Stimulated activated CD8-positive, alpha-beta memory T cell treated with anti-CD3 and anti-CD28 coated beads, Interleukin-4, amount 100 ng/mL, for 1 hour (primary cell): ENCODE measurements at places on chromosomes 4 and X.

- DNase-seq, result peak; percentile 1
Measured at GRCh38 chr4:54322818-54323417, 93.8 kb downstream of the PDGFRA start.

DNA sequence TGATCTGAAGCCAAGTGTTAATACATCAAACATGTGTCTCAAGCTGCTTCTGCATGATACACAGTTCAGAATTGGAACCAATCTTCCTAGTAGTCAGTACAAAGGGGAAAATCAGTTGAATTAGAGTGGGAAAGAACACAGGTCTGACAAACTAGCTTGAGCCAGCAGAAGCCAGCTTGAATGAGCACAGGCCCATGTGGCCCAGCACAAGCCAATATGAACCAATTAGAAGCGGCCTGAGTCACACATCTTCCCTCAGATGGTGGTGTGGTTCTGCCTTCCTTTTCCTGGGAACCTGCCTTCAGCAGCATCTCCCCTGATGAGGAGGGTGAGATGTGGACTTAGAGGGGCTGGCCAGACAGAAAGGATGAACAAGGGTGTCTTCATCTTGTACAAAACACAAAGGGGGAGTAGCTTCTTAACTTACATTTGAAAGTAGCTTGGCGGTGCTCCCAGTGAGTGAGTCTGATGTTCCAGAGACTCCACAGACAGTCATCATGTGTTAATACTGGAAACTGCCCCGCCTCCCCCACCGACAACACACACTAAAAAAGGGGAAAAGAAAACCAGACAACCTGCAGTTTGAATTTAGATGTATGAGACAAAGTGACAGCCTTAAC lies 72.0 kb downstream of the FRMPD4 start:
- no peak for DNase-seq

GRCh38 chrX:41419082-41419481 lies 28.1 kb upstream of the NYX start:
- DNase-seq, result no peak

DNA sequence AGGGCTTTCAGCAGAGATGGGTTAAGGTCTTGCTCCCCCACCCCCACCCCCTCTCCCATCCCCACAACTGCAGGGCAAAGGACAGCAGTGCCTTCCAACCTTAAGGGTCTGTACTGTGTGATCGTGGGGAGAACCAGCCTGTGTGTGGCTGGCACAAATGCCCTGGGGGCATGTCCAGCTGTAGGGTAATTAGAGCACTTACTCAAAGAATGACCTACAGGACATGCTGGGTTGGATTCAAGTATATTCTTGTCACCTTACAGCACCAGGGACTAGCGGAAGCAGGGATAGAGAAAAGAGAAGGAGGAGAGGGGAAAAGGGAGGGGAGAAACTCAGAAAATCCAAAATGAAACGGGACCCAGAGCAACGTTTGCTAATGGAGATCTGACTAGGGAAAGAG lies 191.3 kb upstream of the GATB start:
- DNase-seq, result no peak

DNA sequence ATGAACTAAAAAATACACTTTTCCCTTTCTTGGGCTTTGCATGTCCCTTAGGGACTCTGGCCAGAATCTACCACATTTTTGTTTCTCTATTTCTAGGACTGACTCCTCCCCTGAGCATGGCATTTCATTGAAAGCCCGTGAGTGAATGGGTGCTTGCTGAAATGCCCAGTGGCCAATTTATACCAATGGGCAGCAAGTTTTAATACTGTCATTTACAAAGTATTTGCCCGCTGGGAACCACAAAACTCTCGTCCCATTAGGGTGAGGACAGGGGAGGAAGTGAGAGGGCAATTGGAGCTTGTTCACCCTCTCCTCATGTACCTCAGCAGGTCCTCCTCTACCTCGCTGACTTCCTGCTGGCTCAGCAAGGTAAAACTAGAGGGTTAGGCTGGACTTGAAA lies 1.1 kb downstream of the SRPX2 start:
- DNase-seq, result no peak

DNA sequence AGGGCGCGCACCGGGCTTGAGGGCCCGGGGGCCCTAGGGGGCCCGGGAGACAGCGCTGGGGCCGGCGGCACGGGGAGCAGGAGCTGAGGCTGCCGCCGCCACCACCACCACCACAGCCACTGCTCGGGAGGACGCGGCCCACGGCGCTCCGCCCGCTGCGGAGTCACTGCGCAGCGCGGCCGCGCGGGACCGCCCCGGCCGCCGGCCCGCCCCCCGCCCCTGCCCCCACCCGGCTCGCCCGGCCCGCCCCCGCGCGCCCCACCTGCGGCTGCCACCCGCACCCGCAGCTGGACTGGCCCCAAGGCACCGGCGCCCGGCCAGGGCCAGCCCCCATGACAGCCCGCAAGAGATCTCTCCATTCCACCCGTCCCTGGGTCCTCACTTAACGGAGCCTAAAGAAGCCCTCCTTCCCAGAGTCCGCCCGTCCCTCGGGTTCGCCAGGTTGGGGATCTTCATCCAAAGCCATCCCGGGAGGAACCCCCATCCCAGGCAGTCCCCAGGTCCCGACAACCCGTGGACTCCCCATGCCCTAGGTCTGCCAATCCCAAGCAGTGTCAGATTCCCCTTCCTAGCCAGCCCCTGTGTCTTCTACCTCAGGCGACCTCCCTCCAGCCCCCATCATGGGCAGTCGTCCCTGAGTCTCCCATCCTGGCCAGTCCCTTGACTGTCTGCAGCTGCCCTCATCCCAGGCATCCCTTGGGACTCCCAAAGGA lies 40.0 kb upstream of the IQSEC2 start:
- DNase-seq, result no peak

DNA sequence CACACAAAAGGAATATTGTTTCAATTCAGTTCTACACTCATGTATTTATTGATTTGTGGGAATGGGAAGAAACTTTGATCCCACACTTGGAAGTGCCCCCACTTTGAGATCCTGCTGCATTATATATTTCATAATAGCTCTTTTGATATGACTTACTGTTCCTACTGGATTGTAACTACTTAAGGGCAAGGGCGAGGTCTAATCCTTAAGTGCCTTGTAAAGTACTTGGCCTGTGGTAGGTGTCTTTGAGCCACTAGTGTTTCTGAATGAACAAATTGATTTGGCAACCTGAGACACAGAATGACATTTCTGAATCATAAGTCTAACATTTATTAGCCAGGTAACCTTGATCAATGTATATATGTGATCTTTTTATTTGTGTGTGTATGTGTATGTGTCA lies 767.2 kb downstream of the RAB28 start:
- DNase-seq, result no peak

DNA sequence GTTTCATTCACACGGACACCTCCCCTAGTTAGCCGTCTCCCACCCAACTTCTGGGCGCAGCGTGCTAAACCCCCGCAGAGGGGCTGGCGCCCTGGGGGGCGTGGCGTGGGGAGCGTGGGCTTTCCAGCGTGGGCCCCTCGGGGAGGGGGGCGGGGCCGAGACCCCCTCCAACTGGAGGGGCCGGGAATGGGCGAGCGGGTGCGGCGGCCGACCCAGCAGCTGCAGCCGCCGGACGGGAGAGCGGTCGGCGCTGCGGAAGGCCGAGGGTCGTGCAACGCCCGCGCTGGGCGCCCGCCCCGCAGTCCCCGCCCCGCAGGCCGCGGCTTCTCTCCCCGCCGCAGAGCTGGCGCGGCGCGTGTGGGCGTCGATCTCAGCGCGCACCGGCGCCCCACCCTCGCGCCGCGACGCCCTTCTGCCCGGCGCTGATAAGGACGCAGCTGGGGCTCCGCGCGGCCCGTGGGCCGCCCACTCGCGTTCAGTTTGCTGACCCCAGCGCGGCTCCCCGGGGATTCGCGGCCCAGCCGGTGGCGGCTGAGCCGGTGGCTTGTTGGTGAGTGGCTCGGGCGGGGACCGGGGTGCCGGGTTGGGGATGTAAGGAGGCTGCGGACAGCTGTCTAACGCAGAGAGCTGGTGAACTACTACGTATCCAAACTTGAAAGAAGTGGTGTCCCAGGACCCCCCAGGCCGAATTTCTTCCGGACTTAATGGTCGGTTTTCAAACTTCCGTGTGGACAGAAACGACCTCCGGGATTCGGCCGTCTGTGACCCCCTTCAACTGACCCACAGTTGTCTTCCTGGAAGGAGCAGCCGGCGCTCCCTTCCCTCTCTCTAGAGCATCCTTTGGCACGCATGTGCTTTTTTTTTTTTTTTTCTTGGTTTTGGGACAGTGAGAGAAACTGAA lies 1.5 kb downstream of the FHDC1 start:
- DNase-seq, result no peak

- peak; percentile 34 for DNase-seq
Measured at GRCh38 chrX:44343412-44344141, at the start of gene EFHC2. TSS of gene EFHC2 (minus strand) at chrX:44343672. CDS start at chrX:44343588, 84 bp downstream.

- DNase-seq, result no peak
Measured at GRCh38 chrX:103730147-103730795, 19.6 kb downstream of the TMEM31 start.

DNA sequence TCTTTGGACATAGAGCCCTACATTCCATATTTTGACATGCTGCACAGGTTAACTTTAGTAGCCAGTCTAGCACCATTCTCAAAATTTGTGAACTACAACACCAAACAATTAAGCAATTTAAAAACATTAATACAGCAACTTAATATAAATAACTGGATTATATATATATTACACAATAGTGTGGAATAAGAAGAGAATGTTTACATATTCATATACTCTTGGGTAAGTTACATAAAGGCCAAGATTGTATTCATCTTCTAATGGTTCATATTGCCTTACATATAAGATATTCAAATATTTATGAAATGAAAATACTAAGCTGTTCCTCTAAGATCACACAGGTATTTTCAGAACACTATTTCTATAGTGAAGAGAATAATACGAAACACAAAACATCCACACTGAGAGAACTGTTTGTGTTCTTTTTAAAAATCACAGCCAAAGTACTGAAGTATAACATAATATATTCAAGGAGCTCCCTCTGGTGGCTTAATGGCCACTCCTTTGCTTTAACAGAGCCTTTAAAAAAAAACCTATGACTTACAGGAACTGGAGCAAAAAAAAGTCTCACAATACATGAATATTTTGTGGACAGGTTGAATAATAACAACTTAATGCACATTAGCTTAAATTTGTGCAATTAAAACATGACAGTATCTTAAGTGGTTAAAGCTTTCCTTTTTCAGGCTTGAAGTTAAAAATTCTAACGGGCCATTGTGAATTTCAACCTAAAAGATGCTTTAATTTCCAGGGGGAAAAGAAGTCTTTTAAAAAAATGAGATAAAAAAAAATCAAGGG lies 46.2 kb downstream of the NEK1 start:
- no peak for DNase-seq

DNA sequence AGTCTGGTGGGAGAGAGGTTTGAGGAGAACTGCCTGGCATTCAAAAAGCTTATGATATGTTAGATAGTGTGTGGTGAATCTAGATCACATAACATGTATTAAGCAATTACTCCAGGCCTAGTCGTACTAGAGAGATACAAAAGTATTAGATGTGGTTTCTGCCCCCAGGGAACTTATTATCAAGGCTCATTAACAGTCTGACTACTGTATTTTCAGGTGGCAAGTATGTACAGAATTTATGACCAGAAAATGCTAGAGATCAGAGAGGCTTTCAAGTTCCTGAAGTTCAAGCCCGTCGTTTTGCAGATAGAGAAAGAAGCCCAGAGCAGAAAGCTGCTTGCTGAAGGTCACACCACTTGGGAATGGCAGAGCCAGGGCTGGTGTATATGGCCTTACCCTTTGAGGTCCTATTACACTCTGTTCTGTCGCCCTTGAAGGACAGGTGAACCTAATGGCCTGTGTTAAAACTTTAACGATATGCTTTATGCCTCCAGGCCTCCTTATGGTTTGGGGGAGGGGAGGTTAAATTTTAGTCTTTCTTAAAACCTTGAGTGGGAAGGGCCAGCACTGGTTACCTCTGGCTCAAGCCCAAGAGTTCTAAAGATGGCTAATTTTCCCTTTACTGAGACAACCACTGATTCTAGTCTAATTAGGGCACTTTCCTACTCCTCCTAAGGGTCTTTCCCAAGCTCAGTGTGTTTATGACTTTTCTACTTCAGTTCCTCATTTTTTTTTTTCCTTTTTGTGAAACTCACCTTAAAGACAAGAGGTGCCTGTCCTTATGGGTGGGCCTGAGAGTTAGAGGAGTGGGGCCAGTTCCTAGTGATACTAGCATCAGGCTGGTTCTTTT lies 19.9 kb downstream of the TMEM164 start:
- no peak for DNase-seq

DNA sequence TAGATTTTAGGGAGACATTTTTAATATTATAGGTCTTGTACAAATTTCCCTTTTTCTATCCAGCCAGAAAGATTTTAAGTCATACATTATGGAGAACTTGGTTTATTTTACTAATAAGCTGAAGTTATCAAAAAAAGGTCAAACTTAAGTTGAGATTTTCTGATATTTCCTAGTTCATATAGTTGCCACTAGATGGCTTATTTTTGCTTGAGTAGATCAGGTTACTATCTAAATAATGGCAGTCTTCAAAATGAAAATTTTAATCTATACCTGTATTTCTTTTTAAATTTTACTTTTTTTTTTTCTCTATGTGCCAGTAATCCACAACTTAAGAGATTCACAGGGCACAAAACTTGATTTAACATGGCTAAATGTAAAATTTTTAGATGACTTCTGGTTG lies 52.3 kb downstream of the USP9X start:
- DNase-seq, result no peak

DNA sequence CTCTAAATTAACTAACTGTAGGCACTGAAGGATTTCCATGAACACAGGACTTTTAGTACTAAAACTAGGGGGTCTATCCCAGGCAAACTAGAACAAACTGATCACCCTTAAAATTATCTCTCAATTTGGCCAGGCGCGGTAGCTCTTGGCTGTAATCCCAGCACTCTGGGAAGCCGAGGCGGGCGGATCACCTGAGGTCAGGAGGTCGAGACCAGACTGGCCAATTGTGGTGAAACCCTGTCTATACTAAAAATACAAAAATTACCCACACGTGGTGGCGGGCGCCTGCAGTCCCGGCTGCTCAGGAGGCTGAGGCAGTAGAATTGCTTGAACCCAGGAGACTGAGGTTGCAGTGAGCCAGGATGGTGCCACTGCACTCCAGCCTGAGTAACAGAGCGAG lies 436.6 kb downstream of the RPA4 start:
- no peak for DNase-seq

GRCh38 chrX:70762285-70762684 lies 146.2 kb downstream of the TEX11 start:
- no peak for DNase-seq

- DNase-seq, result peak; percentile 1
Measured at GRCh38 chrX:7170898-7171297, 22.9 kb upstream of the PUDP start.

- DNase-seq, result no peak
Measured at GRCh38 chrX:78839711-78840110, 92.2 kb downstream of the LPAR4 start.

GRCh38 chr4:143302536-143302935 lies 34.1 kb upstream of the GAB1 start:
- DNase-seq, result no peak

DNA sequence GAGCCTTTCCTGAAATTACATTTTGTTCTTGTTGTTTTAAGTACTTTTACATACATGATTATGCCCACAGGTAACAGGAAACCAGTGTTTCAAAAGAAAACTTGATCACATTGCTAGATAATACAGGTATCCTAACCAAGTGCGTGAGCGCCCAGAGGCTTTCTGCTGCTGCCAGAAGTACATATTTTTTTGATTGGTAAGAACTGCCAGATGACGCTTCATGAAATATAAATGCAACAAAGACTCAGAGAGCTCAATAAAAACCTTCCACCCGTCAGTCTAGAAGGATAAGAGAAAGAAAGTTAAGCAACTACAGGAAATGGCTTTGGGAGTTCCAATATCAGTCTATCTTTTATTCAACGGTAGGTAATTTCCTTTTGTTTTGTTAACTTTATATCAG lies at the start of gene EPGN:
Gene EPGN, plus strand, starts transcription at position 256 of the 400 bp plus-strand sequence. Its CDS starts 64 bp downstream, at position 320.
- no peak for DNase-seq

GRCh38 chr4:140829825-140830224 lies 73.6 kb upstream of the TBC1D9 start:
- no peak for DNase-seq
